ENCODE measurements at places on chromosomes 12 and 14.

DNA sequence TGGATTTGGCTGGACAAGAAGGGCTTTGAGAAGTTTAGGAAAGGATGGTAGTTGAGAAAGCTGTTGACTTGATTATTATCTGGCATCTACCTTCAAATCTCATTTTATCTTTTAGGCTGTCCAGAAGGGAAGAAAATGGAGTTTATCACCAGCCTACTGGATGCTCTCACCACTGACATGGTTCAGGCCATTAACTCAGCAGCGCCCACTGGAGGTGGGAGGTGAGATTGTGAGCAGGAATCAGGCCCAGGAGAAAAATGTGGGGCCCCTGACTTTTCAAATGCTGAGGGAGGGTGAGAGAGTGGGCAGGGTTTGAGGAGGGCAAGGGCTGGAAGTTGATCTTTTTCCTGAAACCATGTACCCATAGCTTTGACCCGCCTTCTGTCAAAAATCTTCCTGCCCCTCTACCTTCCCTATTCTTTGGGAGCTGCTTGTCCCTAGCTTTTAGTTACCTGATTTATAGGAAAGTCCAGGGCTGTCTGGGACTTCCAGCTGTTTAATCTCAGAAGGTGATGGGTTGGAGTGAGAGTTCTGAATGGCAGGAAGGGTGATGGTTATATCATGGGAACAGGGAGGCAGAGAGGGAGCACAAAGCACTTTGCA lies 134.2 kb downstream of the SMOC1 start:
- DNase-seq = peak; percentile 46

DNA sequence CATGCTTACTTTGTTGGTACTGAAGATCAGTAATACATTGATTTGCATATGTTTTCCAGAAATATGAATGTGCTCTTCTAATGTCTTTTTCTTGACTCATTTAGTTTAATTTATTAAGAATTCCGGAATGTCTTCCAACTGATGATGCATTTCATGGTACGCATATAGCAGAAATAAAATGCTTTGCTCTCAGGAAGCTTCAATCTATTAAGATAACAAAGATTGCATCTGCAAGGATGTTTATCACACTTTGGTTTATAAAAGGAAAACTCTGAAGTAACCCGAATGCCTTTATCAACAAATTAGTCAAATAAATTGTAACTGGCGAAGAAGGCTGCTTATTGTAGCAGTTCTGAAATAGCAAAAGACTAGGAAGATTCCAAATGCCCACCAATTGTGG lies 166.4 kb upstream of the LMNTD1 start:
- no peak for DNase-seq

DNA sequence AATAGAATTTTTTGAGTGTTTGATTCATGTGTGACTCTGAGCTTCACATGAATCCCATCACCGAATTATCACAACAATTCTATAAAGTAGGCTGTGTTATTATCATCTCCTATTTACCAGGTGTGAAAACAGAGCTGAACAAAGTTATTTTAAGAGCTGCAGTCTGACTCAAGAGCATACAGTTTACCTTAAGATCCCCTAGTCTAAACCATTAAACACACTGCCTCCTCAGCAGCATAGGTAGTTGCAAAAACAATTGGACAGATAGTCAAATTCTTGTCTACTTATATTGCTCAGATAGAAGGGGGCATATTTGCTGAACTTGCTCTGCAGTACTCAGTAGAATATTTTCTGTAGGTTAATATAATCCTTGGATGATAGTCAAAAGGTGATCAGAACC lies 219.8 kb upstream of the ATP2B1 start:
- no peak for DNase-seq

DNA sequence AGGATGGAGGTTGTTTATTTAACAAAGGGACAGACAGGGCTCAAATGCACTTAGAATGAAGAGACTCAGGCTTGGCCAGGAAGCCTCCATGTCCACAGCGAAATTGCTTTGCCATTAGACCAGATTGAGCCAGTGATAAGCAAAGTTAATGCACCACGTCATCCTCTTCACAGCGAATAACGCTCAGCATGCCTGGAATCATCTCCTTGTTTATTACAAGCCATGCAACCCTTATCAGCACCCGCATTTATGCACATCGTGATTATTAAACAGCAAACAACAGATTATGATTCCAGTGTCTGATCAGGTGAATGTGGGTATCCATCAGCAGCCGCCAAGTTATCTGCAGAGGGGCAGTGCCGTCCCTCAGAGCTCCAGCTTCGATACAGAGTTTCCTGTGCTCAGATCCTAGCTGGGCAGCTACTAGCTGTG lies 175.0 kb upstream of the TMEM132C start:
- no peak for DNase-seq

DNA sequence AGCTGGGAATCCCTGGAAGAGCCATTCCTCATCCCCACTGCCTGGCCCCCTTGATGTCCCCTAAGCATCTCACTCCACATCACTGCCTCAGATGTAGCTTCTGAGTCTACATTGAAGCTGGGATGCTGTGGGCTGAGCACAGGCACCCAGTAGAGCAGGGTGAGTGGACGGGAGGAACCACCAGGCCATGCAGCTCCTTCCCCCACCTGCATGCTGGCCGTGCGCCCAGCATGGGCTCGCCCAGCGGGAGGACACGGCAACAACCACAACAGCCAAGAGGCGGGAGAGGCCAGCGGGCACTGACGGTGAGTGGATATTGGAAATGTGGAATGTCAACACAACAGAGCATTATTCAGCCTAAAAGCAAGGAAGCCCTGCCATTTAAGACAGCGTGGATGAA lies 310.9 kb downstream of the ADGRD1 start:
- DNase-seq = no peak
